EL (cell line): ENCODE measurements at places on chromosomes 11 and 22.
A peak's percentile ranks its signal among the peaks of the same experiment; 100 is the strongest.

GRCh38 chr22:23696326-23696851 lies 5.6 kb downstream of the RGL4 start:
- no peak for DNase-seq

GRCh38 chr22:20591295-20591645 lies 83.9 kb downstream of the MED15 start:
- DNase-seq: no peak

GRCh38 chr11:30956751-30957150 lies 370.6 kb upstream of the MPPED2 start:
- DNase-seq: no peak

- no peak for DNase-seq
These were observed 20.7 kb downstream of the PDHX start for GRCh38 chr11:34936945-34937629.

- DNase-seq: peak; percentile 65
These were observed 385 bp downstream of the TST start for GRCh38 chr22:37018815-37019308.

GRCh38 chr11:13224324-13224723 lies 53.3 kb upstream of the BMAL1 start:
- DNase-seq: peak; percentile 32
